ENCODE measurements at places on chromosomes 16 and 17.
A peak's percentile ranks its signal among the peaks of the same experiment; 100 is the strongest.

DNA sequence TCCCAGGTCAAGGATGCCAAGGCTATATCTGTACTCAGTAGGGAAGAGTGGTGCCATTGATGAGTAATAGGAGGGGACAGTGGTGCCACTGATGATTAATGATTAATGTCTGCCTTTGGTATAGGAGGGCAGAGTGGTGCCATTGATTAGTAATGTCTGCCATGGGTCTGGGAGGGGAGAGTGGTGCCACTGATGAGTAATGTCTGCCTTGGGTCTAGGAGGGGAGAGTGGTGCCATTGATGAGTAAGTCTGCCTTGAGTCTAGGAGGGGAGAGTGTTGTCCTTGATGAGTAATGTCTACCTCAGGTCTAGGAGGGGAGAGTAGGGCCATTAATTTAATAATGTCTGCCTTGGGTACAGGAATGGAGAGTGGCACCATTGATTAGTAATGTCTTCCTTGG is 507.8 kb upstream of the EEF2KMT start:
- DNase-seq, result no peak

- no peak for DNase-seq
Observed at GRCh38 chr17:10729334-10730193, at the start of gene TMEM220. Gene TMEM220, minus strand, starts transcription at chr17:10730023. Its CDS starts 172 bp downstream, at chr17:10729851.

DNA sequence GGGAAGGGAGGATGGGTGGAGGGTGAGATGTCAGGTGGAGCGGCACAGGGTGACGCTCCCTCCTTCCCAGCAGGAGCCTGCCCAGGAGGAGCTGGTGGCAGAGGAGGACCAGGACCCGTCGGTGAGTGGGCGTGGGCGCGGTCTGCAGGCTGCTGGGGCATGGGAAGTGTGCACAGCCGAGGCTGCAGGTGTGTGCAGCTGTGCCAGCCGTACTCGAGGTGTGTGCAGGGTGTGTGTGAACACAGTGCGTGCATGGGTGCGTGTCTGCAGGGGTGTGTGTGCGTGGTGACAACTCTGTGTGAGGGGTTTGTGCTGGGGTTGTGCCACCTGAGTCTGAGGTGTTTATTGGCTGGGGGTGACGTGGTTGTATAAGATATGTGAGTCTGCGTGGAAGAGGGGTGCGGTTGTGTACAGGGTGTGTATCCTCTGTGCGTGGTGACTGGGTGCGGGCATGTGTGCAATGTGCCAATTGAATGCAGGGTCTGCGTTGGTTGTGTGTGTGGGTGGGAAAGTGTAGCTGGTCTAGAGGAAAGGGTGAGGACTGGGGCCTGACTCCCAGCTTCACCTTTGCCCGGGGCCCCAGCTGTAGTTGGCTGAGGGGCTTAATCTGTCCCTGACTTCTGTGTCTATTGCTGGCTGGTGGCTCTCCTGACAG is 670 bp downstream of the TNFSF12 start:
- no peak for DNase-seq

DNA sequence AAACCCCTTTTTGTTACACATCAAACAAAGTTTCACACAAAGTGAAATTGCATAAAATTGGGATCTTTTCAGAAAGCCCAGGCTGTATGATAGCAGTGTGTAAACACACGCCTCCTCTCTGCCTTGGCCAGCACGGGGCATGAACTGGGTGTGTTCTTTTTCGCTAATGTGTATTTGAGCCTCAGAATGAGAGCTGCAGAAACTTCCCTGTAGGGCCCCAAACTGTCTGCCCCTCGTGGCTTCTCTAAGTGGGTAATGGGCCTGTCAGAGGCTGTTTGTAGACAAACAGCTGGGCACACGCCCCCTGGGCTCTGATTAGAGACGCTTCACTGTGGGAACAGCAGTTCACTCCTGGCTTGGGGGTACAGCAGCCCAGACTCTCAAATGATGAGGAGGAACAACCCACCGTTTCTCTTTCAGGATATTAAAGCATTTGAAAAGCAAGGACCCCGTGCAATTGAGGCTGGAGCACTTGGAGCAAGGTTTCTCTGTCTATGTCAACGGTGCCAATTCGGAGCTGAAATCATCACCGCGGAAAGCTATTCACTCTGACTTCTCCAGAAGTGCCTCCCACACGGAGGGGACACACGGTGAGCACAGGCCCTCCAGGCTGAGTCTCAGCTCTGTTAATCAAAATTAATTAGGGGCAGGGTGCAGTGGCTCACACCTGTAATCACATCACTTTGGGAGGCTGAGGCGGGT is 78.4 kb downstream of the KATNIP start:
- DNase-seq, result no peak

- no peak for DNase-seq
Observed at GRCh38 chr16:5412731-5413130, 315.1 kb upstream of the EEF2KMT start.

DNA sequence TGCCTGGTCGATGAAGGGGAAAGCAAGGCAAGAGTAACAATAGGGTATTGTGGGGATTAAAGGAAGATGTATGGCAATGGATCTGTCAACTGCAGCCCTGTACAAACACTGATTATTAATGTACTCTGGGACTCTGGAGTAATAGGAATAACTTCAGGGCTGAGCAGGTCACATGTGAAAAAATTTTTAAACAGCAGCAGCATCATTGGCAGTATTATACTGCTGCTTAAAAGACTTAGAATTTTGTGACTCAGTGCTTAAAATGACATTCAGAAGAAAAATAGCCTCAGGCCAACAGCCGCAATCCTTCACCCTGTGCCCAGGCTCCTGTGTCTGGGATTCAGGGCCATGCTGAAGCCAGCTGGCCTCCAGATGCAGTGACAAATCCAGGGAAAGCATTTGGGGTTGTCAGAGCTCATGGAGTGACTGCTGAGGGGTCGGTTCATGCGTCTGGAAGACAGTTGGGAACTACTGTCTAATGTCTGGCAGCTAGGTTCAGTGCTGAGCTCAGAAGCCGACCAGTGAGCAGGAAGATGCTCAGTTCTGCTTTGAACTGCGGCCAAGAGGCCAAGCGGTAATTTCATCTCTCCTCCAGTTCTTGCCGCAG is 22.2 kb downstream of the TEX2 start:
- no peak for DNase-seq

GRCh38 chr17:18184143-18185031 is 759 bp downstream of the ALKBH5 start:
- peak; percentile 45 for DNase-seq

GRCh38 chr16:65125871-65126270 is 4.0 kb upstream of the CDH11 start:
- DNase-seq, result no peak

GRCh38 chr16:77782694-77783093 is 5.7 kb upstream of the VAT1L start:
- DNase-seq, result no peak

DNA sequence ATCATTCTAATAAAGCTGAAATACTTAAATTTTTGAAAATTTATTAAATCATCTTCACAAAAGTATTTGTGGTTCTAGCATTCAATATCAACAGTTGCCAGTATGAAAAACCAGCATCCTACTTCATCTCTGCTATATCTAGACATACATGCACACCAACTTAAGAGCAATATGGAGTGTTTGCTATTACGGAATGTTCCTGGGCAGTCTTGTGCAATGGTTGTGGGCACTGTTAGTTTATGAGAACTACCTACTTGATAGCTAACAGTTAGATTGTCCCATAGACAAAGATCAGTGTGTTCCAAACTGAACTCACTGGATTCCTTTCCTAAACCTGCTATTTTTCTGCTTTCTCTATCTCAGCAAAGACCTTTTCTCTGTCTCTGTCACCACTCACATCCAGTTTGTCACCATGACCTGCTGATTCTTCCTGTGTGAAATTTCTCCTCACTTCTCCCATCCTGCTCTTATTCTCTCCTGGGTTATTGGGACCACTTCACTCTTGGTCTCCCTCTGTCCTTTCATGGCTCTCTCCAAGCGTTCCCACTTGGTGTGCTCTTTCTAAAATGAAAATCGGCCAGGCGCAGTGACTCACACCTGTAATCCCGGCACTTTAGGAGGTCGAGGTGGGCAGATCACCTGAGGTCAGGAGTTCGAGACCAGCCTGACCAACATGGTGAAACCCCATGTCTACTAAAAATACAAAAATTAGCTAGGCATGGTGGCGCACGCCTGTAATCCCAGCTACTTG is 27.7 kb downstream of the CNTROB start:
- DNase-seq, result no peak

DNA sequence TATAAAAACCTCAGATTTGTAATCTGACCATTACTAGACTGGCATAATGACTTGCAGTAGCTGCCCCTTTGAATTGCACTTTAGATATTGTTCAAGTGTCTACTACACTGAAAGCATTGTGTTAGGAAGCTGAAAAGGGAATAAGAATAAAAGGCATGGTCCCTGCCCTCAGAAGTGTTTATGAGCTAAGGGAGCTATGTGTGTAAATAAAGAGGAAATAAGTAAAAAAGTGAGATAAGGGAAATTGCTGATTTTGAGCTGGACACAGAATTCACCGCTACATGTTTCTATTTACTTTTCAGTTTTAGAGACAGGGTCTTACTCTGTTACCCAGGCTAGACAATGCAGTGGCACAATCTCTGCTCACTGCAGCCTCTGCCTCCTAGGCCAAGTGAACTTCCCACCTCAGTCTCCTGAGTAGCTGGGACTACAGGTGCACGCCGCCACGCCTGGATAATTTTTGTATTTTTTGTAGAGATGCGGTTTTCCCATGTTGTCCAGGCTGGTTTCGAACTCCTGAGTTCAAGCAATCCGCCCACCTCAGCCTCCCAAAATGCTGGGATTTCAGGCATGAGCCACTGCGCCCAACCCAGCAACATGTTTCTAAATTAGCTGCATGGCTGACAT is 57.0 kb downstream of the GRB2 start:
- no peak for DNase-seq

DNA sequence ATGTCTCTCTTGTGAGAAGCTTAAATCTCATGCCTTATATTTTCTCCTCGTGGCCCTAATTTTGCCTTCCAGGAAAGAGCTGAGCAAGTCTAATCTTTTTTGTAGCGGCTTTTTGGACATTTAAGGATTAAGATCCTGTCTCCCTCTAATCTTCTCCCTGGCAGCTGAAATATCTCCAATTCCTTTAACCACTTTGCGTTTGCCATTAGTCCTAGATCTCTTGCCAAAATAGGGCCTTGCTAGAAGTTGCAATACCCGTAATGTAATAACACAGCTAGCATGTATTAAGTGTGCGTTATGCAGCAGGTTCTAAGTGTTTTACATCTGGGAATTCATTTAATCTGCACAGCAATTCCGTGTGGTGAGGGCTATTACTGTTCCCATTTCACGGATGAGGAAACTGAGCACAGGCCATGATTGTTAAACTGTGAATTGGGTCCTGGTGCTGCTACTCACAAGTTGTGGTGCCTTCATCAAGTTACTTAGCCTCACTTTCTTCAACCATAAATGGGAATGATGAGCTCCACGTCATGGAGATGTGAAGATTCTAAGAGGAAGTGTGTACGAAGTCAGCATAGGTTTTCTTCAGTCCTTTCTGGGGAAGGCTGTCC is 198.9 kb upstream of the ASIC2 start:
- DNase-seq, result no peak

GRCh38 chr17:12522743-12523183 is 142.9 kb upstream of the MYOCD start:
- no peak for DNase-seq

GRCh38 chr17:67746704-67747571 is 29.2 kb downstream of the NOL11 start:
- no peak for DNase-seq

DNA sequence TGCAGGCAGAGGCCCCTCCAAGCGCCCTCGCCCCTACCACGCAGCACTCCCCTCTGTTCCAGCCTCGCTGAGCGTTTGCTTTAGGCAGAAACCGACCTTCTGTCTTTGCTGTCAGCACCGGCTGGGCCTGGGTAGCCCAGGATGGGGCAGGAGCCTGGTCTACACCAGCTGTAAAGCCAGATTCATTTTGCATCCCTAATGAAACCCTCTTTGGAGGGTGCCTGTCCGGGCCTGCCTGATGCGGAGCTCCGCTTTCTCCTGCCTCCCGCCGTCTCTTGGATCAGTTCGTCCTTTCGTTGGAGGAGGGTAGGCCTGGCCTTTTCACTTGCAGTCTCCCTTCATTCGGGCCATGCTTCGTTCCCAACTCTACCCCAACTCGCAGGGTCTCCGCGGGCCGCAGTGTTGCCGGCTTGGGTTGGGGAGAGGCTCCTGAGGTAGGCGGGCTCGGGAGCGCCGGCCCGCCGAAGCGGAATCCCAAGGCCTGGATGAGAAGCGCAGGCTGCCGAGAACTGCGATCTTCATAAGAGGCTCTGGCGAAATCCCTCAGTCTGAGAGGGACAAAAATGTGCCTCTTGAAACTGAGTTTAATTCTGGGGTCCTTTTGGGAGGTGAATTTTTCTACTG is 4.8 kb upstream of the HOXB8 start:
- DNase-seq, result no peak

GRCh38 chr17:8855477-8856204 is 11.8 kb downstream of the PIK3R6 start:
- DNase-seq, result no peak

GRCh38 chr17:17983376-17983775 is 10.7 kb downstream of the DRC3 start:
- DNase-seq, result no peak
